ENCODE measurements at places on chromosomes 7 and 10. TPM values are rescaled to one million over a fixed set of nuclear protein-coding genes. Genes with fewer than 3 reads are reported as not detected.

NUTM2B gene
- 1.2 TPM for total RNA-seq

CH25H gene
- 0.22 TPM for total RNA-seq

SMKR1 gene
- total RNA-seq, result not detected

KCNK18 gene
- not detected for total RNA-seq

TMEM236 gene
- 0.43 TPM for total RNA-seq

LRRC4 gene
- total RNA-seq, result 1.9 TPM

CPVL gene
- 37.5 TPM for total RNA-seq

GRM8 gene
- total RNA-seq, result not detected

CPA4 gene
- total RNA-seq, result not detected

ARL4A gene
- 10.9 TPM for total RNA-seq
